Stimulated activated CD8-positive, alpha-beta memory T cell treated with anti-CD3 and anti-CD28 coated beads, Interleukin-15, amount 100 ng/mL, for 1 hour (primary cell): ENCODE measurements at places on chromosomes 11 and 22.

DNA sequence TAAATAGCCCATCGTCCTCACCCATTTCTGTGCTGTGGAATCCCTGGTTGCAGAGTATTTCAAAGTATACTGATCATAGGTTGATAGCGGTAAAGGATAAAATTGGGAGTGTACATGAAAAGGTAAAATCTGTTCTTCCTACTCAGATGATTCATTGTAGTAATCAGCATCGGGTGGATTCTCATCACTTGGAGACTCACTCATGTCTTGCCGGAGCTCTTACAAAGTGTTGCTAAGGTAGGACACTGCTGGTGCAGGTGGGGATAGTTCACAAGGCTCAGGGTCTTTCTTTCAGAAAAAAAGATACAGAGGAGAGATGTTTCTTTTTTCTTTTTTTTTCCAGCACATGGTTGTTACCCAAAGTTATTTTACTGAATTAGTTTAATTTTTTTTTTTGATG lies 84.8 kb downstream of the MTNR1B start:
- no peak for DNase-seq

DNA sequence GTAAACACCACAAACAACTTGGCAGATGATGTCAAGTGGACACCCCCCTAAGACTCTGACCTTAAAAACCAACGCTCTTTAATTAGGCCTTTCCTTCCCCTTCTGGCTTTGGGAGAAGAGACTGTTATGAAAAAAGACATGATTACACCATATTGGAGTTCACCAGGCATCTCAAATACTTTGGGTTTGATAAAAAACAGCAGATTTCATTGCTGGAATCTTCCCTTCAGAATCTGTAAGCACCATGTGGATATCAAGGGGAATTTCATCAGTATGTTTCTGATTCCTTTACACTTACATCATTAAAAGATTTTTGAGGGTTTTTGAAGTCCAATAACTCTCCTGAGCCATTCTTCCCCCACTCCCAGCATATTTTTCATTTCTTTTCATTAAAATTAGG lies 85.6 kb downstream of the KIRREL3 start:
- no peak for DNase-seq

- DNase-seq = no peak
Observed at GRCh38 chr11:96254854-96255253, 88.1 kb downstream of the MAML2 start.

GRCh38 chr11:125235071-125235471 lies 70.5 kb downstream of the PKNOX2 start:
- no peak for DNase-seq

GRCh38 chr11:96339706-96340554 lies 3.1 kb downstream of the MAML2 start:
- DNase-seq = no peak
